ENCODE measurements at places on chromosomes 2 and 18.

DNA sequence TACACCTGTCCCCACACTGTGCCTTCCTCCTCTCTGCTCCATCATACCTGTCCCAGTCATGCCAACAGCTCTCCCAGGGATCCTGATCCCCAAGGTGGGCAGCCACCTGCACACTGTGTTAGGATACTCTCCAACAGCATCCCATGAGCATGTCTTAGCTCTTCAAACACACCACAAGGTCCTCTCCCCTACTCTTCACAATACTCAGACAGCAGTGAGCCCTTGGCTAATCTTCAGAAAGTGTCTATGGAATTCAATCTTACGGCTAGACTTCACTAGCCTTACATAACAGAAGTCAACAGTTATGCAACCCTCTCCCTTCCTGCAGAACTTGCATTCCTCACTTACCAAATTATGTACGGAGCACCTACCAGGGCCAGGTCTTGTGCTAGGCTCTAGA, 79.9 kb downstream of the MYO5B start:
- no peak for DNase-seq

DNA sequence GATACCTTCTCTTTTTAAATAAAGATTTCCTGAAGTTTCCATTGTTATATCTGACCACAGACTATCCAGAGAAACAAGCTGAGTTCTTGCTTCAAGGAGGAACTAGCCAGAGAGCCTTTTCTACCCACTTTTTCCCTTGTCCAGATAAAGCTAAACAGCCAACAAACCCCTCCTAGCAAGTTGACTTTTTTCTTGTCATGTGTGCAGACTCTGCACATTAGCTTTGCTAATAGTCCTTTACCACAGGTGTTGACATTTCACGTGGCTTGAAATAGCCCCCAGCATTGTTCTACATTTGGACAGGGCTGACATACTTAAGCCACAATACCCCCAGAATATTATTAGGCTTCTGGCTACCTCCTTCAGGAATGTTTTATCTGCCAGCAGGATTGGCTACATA, 40.7 kb downstream of the PCBP1 start:
- DNase-seq = no peak

DNA sequence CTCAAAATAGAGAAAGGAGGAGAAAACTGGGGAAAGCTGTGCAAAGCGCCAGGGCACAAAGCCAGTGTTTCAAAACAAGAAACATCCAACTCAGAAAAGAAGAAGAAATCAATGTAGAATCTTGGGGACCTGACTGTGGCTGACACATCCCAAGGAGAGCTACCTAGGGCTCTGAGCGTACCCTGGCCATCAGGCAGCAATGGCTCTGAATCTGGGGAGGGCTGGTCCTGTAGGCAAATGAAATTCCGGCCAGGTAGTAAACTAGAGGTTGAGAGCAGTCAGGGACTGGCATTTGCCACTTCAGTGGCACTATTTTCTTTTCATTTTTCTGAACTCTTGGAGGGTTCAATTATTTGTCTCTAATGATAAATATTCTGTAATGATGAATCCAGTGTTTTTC, 525.8 kb downstream of the STK39 start:
- no peak for DNase-seq

- no peak for DNase-seq
Measured at GRCh38 chr2:237304763-237305514, 109.0 kb downstream of the COL6A3 start.

- DNase-seq = no peak
Measured at GRCh38 chr2:218858138-218858445, 1.5 kb upstream of the WNT6 start.

DNA sequence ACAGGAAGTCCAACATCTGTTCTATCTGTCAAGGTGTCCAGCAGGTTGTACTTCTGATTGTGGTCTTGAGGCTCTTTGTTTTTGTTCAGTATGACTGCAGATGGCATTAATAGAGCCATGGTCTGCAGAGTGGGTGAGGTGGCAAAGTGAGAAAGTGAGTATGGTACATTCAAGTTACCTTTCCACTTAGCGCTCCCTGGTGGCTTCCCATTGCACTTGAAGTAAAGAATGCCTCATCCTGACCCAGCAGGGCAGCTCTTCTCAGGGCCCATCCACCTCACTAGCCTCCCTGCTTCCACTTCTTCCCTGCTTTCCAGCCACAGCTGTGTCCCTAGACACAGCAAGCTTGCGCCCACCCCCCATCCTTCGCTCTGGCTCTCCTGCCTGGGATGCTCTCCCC, 148.0 kb upstream of the ALPP start:
- no peak for DNase-seq

GRCh38 chr2:234974501-234975385, 22.9 kb downstream of the SH3BP4 start:
- no peak for DNase-seq

- DNase-seq = no peak
Measured at GRCh38 chr2:220959391-220959802, 612.7 kb downstream of the EPHA4 start.

- DNase-seq = no peak
Measured at GRCh38 chr2:134866498-134867099, 28.2 kb downstream of the ACMSD start.

GRCh38 chr18:59697236-59697932, at the start of gene CCBE1:
CCBE1 (minus strand) TSS chr18:59697423.
- DNase-seq = no peak

GRCh38 chr2:20836521-20836920, 13.6 kb upstream of the LDAH start:
- DNase-seq = no peak

GRCh38 chr18:25974630-25975077, 115.8 kb downstream of the SS18 start:
- DNase-seq = no peak

DNA sequence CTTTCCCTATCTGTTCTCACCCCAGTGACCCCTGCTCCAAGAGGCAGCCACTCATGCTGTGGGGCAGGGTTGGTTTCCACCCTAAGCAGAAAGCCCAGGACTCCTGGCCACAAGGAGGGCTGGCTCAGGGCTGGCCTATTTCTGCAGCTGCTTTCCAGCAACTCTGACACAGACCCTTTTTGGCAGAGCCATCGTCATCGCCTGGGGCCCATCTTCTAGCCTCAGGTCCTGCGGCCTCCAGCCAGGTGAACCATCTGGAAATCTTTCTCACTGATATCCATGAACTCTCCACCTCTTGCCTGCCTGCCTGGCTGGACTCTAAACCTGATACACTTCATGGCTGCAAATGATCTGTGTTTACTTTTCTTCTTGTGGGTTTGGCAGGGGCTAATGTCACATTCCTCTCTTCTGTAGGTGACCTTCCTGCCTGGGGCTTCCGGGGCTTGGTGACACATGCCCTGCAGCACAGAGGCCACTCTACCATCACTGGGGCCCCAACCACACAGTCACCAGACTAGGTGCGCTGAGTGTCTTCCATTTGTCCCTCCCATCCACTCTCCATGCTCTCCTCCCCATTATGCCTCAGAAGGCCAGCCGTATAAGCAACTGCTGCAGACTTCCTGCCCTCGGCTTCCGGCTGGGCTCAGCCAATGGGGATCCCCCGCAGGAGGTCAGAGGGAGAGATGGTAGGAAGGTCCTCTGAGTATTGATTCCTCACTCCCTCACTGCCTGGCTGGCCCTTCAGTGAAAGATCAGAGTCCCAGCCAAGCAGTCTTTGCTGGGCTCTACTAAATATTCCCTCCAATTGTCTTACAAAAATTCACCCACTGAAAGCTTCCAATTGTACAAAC, 9.7 kb upstream of the COPS8 start:
- no peak for DNase-seq

- DNase-seq = no peak
Measured at GRCh38 chr2:184154438-184154837, 443.9 kb upstream of the ZNF804A start.

GRCh38 chr2:216877085-216877484, 17.2 kb upstream of the TNP1 start:
- DNase-seq = no peak

GRCh38 chr2:180196419-180196977, 189.4 kb upstream of the CWC22 start:
- DNase-seq = no peak

GRCh38 chr2:239245107-239245506, 155.7 kb downstream of the HDAC4 start:
- DNase-seq = no peak

GRCh38 chr18:47163241-47163640, 12.9 kb downstream of the IER3IP1 start:
- no peak for DNase-seq

- DNase-seq = no peak
Measured at GRCh38 chr2:220154304-220154703, 526.9 kb downstream of the SLC4A3 start.

DNA sequence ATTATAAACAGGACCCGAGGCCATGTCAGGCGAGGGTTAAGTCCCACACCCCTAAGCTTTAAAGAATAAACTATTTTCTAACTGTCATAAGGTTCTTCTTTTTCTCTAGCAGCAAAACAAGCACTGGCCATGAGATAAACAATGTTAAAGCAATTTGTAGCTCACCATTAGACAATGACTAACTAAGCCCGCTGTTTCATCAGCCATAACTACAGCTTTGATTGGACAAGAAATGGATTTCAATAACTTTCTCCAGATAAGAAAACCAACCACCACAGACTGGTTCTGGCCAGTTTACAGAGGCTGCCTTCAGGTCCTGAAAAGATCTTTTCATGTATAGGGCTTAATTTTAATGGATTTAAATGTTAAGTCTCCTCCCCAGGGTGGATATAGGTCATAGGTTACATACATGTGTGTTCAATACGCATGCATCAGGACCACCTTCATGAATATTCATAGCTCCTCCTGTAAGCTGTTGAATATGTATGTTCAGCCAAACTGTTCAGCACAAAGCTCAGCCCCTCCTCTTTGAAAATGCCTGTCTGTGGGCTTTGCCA, 108.7 kb upstream of the RAB6C start:
- no peak for DNase-seq

GRCh38 chr2:213243189-213244044, 40.8 kb upstream of the SPAG16 start:
- DNase-seq = no peak

GRCh38 chr18:35835833-35836232, 136.6 kb upstream of the RMP24 start:
- no peak for DNase-seq

DNA sequence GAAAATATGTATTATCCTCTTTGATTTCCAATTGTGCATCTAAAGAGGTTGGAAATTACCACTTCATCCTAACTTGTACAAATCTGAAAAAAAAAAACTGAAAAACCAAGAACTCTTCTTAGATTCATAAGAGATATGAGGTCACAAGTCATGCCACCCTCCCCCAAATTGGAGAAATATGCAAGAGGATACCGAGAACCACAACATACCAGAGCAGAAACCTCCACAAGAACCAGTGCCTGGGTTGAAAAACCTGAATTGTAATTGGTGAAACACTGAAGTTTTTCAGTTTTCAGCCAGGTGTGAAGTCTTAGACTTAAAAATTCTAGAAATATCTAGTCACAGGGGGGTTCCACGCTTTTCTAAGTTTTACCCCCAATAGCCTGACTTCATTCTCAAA, 1029.5 kb upstream of the LRRTM1 start:
- no peak for DNase-seq

DNA sequence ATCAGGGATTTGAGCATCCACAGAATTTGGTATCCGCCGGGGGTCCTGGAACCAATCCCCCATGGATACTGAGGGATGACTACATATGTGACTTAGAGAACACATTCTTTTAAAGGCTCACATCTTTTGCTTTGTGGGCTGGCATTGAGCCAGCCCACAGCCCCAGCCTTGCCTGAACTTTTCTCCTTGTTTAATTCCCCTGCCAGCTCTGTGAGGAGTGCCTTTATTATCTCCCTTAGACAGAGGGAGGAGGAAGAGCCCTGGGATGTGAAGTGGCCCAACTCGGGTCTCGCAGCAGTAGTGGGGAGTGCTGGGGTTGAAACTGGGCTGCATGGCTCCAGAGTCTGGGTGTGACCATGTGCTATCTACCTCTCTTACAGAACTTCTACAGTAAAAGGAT, 7.6 kb downstream of the TTC39C start:
- DNase-seq = no peak

DNA sequence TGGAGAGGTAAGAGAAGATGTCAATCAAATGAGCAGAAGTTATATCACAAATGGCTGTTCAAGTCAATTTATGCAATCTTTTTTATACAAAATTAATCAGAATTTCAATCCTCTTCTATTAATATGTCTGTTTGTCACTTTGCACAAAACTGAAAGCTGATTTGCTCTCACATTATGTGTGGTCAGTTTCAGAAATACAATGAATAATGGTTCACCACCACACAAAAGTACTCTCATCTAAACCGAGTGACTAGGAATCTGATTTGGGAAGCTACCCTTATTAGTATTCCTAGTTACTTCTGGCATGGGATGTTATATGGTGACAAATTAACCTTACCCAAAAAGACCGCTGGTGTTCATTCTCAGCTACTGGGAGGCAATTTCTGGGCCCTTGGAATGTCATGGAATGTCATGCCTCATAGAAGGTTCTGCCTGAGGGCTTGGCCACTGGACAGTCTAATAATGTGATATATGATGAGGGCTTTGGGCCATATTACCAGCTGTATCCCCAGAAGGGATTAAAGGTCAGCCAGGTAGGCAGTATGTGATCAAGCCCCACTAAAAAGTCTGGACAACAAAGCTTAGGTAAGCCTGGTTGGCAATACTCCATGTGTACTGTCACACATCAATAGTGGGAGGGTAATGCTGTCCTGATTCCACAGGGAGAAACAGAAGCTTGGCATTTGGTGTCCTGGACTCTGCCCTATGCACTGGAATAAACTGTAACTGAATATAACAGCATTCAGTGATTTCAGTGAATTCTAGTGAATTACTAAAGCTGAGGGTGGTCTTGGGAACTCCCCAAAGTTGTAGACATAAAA, 113.2 kb downstream of the PIGN start:
- no peak for DNase-seq

GRCh38 chr2:219243291-219243761, 1.9 kb downstream of the GLB1L start:
- peak; percentile 51 for DNase-seq

GRCh38 chr2:229703909-229704630, 10.3 kb downstream of the DNER start:
- no peak for DNase-seq

DNA sequence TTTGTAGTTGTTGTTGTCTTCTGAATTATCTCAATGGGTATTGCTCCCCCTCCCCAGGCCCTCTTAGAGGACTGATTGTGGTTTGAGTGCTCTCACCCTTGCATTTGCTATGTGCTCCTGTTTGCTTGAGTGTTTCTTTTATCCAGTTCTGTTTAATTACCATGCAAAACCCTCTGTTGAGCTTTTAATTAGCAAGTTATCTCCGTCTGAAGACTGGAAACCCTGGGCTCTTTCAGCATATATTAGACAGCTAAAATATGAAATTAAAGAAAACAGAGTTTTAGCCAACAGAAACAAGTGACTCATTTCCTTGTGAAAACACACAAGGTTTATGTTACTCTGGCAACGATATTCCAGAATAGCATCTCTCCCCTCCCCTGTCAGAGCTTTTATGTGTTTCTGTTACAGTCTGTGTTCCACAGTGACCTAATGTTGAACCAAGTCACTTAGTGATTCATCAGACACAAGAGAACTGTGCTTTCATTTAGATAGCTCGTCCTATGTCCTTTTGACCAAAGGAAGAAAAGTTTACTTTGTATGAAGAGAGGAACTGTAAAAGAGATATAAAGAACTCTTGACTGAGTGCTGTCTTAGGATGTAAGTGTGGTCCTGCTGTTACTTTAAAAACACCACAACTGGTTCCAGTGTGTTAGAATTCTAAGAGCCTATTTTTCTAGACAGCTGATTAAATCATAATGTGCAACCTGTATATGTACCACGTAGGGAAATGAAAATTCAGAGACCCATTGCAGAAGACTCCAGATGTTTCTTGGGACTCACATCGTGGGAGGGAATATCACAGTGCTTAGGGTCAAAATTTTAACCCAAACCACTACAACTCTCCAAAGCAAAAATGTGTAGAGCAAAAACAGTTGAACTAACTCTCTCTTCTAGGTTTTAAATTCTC, 172.8 kb upstream of the RBMS1 start:
- DNase-seq = peak; percentile 92

GRCh38 chr2:212665948-212666347, 127.3 kb upstream of the ERBB4 start:
- no peak for DNase-seq

Data from hematopoietic multipotent progenitor cell (in vitro differentiated cells).